ENCODE measurements at places on chromosomes 16 and 17.

- no peak for DNase-seq
Observed at GRCh38 chr17:80649200-80649644, 104.6 kb downstream of the RPTOR start.

DNA sequence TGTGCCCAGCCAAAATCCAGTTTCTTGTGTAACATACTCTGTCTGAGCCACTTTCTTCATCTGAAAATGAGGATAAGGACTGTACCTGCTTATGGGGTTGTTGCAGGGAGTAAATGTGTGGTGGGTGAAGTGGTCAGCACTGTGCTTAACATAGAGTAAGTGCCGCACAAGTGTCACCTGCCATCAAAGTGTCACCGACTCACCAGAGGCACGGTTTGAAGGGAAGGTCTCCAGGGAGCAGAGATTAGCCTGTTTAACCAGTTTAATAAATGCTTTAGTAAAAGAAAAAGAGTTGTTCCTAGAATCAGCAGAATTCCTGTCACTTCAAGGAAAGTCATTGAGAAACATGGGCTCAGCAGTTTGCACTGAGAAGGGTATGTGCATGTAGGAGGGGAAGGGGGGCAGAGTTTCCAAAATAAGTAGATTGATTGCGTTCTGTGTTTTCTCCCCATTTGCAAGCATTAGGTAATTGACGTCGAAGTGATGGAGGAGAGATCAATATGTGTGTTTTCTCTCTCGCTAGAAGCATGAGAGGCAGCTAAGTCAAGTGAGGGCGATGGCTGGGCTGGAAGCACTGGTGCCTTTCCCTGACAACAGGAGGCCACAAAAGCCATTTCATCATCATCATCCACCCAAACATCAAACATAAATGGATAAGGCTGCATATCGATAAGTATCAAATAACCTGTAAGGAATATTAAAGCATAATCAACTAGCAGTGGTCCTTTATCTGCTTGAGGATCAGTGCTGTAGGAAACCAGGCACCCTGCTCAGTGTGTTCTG is 19.1 kb downstream of the FAM20A start:
- no peak for DNase-seq

DNA sequence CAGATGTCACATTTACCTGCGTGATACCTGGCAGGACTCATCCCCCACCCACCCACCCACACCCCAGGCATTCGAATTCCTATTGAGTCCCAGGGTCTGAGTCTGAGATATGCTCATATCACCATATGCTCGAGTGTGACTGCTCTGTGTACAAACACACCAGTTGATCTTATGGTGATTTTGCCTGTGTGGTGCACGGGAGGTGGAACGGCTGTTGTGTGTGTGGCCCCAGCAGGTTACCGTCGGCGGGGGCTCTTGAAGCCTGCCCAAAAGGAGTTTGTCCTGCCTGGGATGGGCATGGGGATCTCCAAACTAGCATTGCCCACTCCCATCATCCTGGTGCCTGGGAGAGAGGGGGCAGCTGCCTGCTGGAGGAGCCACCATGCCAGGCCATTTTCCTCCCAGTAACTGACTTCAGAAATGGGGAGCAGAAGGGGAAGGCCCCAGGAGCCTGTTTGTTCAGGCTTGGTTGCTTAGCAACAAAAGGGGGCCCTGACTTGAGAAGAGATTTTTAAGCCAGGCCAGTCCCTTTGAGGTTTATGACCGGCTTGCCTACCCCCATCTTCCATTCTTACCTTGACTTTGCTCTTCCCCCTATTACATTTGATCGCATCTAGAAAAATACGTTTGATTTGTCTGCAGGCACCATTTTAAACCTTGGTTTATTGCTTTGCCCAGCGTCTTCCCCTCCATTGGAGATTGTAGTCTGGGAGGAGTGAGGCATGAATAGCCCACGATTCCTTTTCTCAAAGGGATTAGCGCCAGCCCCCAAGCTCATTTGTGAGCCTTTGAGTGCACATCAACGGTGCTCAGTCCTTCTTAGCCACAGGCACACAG is 217.7 kb downstream of the CCDC182 start:
- no peak for DNase-seq

GRCh38 chr17:82237746-82238471 is 9.1 kb downstream of the SLC16A3 start:
- no peak for DNase-seq

- DNase-seq = no peak
Observed at GRCh38 chr16:3518292-3518985, 17.6 kb downstream of the CLUAP1 start.

Measured in hippocampal formation (tissue), 2 donors.